ENCODE measurements at places on chromosomes 11 and 22.

DNA sequence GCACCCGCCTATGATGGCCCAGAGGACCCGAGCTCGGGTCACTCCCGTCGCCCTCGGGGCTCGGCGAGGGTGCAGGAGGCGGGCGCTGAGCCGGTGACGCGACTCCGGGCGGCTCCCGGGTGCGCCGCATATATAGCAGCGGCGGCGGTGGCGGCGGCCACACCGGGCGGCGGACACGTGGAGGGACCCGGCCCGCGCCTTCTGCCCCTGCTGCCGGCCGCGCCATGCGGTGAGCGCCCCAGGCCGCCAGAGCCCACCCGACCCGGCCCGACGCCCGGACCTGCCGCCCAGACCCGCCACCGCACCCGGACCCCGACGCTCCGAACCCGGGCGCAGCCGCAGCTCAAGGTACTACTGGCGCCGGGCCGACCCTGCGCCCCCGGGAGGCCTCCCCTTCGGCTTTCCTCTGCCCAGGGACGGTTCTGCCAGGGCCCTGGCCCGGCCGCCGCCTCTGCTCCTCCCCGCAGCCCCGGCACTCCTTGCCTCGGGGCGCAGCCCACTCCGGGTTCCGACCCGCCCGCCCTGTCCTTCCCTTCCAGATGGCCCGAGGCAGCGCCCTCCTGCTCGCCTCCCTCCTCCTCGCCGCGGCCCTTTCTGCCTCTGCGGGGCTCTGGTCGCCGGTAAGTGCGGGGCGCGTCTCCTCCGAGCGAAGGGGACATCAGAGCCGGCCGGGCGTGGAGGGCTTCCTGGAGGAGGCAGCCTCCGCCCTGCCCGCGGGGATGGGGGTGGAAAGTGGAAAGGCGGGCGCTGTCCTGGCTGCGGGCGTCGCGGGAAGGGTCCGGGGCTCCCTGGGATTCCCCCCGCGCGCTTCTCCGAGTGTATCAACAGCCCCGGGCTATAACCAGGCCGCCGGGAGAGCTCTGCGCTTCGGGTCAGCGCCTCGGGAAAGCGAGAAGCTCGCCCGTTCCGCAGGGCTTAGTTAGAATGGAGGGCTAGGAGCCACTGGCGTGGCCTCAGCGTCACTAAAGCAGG is at the start of gene GAL:
TSS of gene GAL (plus strand) at position 160 of the 972 bp plus-strand sequence. CDS start at position 540, 380 bp downstream.
- DNase-seq: no peak

GRCh38 chr11:31651822-31652221 is 142.3 kb downstream of the ELP4 start:
- DNase-seq: no peak

- peak; percentile 73 for DNase-seq
Observed at GRCh38 chr11:111735262-111736116, 30.7 kb downstream of the PPP2R1B start.

DNA sequence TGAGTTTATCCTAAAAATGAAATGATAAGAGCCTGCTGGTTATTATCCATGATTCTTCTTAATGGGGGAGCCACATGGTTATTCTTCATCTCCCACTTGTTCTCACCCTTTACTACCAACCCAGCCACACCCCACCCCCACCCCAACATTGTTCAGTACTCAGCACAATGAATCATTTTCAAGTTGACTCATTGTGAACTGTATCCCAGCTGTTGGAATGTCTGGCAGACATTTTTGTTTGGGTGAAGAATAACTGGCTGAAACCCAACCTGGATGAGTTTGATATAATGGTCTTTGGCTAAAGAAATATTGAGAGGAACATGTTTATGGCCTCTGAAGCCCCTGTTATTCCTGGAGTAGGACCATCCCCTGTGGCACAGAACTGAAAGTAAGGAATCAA is 136.2 kb downstream of the ELP4 start:
- DNase-seq: no peak

DNA sequence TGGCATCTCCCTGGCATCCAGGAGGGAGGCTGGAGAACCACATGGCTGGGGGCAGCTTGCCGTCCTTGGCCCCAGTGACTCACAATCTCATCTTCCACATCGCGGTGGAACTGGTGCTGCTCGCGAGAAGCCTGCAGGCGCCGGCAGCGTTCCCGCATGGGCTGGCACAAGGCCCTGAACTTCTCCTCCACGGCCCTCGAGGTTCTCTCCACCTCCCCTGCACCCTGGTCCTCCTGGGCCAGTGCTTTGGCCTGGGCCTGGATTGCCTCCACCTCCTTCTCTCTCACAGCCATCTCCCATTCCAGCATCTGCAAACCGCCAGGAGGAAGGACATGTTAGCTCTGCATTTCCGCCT is 16.3 kb upstream of the RBM4B start:
- DNase-seq: no peak

DNA sequence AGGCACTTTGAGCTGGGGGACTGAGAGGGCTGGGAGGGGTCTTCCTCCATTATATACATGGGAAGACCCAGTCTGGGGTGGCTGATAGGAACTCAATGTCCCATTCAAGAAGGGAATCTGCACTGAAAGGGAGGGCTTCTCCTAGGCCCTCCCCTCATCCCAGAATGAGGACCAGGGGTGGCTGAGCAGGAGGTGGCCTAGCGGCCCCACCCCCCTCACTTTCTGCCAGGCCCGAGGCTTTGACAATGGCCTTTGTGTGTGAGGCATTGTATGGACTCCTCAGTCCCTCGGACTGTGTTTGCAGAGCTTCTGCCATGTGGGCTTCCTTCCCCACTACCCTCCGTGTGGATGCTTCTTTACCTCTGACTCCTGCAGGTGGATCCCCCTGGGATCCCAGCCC is 65.7 kb downstream of the NECTIN1 start:
- DNase-seq: no peak

- DNase-seq: no peak
Observed at GRCh38 chr11:95835351-95835750, 45.1 kb downstream of the CEP57 start.

GRCh38 chr11:63888170-63889086 is 28.5 kb downstream of the RCOR2 start:
- DNase-seq: peak; percentile 41

DNA sequence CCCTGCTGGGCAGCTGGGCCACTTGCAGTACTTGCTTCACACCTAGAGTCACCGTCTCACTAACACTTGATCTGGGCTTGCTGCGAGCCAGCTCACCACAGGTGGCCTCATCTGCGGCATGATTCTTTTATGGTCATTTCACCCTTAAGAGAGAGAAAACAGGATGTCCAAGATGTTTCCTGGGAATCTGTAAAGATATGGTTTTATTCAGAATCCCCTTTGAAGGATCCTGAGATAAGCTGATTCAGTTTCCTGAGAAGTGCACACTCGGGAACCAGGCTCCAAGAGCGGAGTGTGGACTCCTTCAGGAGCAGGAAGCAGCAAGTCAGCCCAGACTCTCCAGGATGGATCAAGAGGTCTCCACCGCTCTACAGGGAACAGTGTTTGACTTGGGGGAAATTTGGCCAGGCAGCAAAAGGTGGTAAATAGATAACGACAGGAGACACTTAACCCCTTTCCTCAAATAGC is 21.8 kb upstream of the TP53AIP1 start:
- no peak for DNase-seq

DNA sequence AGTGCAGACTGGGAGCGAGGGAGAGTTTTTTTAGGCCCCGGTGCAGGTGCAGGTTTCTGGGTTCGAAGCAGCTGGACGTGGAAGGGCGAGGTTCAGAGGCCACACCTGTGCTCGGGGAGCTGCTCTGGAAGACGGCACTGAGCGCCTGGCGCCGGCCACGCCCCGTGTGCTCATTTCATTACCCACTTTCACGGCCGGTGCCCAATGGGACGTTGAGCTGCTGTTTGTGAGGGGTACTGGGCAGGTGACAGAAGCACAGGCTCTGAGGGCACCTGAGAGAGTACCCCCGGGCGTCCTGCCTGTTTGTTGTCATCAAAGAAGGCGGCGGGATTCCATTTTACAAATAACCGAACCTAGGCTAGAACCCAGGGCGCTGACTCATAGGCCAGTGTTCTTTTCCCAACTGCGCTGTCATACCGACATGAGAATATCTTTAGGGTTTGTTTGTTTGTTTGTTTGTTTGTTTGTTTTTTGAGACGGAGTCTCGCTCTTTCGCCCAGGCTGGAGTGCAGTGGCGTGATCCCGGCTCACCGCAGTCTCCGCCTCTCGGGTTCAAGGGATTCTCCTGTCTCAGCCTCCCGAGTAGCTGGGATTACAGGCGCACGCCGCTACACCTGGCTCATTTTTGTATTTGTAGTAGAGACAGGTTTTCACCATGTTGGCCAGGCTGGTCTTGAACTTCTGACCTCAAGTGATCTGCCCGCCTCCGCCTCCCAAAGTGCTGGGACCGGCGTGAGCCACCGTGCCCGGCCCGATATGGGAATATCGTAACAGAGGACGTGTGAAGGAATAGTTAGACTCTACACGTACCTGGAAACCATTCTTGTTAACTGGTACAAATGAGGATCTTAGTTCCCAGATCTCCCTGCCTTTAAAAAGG is 16.6 kb upstream of the SPTBN2 start:
- DNase-seq: peak; percentile 17

DNA sequence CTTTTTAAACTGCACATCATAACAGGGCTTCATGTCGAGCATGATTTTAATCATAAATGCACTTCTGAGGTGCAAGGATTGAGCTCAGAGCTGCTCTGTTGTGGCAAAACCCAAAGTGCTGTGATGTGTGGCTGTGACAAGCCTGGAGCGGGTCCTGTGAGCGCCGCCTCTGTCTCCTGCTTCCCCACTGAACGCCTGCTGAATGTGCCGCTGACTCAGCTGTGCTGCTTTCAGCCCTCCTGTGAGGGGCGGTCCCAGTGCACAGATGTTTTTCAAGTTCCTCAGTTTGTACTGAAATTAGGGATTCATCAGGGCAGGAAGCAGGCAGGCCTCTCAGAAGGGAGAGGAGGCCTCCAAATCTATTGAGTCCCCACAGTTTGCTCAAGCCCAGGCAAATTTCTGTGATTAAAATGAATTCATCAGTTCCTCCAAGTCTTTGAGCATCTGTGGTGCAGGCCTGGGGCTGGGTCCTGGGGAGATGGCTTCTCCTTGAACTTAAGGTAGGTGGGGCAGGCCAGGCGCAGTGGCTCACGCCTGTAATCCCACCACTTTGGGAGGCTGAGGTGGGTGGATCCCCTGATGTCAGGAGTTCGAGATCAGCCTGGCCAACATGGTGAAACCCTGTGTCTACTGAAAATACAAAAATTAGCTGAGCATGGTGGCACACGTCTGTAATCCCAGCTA is 3.0 kb upstream of the GTSE1 start:
- DNase-seq: no peak

GRCh38 chr22:20970939-20971657 is 4.0 kb downstream of the AIFM3 start:
- no peak for DNase-seq

DNA sequence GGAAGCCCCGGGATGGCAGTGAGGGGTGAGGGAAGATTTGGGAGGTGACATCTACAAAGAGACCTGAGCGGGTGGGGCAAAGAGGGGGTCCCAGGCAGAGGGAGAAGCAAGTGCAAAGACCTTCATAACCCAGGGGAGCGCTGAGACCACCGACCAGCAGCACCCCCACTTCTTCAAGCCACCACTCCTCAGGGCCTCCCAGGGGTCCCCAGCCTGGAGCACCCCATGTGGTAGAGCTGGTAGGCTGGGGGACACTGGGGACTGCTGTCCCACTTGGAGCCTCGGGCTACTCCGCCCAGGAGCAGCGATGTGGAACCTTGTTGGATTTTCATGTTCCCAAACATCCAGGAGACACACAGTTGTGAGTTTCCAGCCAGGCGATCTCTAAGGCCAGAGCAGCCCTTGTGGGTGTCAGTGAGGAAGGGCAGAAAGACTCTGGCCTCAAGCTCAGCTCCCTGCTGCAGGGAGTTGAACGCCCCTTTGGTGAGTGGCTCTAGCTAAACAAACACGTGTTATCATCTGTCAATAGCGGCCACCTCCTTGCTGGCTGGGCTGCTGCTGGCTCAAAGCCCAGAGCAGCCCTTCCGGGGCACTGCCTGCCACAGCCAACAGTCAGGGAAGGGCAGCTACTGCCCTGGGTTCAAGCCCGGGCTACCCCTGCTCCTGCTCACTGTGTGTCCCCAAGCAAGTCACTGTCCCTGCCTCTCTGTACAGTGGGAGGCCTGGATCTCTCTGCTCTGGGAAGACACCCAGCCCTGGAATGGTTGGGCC is 25.7 kb upstream of the CHKA start:
- DNase-seq: peak; percentile 28

GRCh38 chr11:114449845-114450244 is 10.6 kb downstream of the REXO2 start:
- no peak for DNase-seq

- DNase-seq: no peak
Observed at GRCh38 chr11:60734279-60734678, 9.8 kb downstream of the MS4A18 start.

DNA sequence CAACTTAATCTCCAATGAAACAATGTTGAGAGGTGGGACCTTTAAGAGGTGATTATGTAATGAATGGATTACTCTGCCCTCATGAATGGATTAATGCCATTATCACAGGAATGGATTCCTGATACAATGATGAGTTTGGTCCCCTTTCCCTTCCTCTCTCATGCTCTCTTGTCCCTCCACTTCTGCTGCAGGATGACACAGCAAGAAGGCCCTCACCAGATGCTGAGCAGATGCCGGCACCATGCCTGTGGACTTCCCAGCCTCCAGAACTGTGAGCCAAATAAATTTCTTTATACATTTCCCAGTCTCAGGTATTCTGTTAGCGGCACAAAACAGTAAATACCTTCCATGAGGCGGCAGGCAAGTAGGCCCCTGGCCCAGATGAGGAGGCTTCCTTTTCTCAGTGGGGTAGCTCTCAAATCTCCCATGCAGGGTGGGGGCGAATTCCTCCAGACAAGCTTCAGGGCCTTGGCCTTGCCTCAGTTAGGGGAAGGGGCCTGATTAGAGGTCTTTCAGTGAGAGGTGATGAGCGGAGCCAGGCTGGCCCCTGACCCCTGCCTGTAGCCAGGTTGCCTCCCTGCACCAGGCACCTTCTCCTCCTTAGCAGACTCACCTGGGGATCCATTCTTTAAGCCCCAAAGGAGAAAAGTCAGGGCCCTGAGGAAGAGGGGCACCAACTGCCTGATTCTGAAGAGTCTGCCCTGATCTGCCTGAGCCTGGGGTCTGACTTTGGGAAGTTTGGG is 86.0 kb downstream of the RRM1 start:
- DNase-seq: no peak

DNA sequence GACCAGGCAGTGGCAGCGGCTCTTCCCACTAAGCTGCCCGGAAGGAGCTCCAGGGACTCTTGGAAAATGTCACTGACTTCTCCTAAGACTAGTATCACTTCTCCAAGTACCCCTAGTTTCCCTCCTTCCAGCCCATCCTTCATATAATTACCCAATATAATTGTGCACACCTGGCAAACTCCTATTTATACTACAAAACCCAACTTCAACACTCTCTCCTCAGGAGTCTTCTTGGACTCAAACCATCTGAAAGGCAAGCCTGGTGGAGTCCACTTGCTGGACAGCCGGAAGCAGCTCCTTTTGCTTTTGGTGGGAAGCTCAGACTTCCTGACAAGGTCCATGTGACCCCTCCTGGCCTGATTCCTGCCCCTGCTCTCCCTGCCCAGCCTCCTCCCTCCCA is 955.9 kb downstream of the TBC1D22A start:
- DNase-seq: no peak

GRCh38 chr22:35250156-35250555 is 7.1 kb upstream of the HMGXB4 start:
- DNase-seq: no peak

All from heart right ventricle (tissue), 16 donors.